ENCODE measurements at places on chromosomes 2 and 18. TPM values are rescaled to one million over a fixed set of nuclear protein-coding genes. Genes with fewer than 3 reads are reported as not detected.

GRCh38 chr18:71036783-71037182, 747.9 kb downstream of the SOCS6 start:
- DNase-seq = no peak

GRCh38 chr2:225602205-225602604, 202.7 kb downstream of the NYAP2 start:
- DNase-seq = no peak

The CCDC85A gene
- not detected for total RNA-seq

The ZC3H6 gene
- 6.6 TPM for total RNA-seq

DNA sequence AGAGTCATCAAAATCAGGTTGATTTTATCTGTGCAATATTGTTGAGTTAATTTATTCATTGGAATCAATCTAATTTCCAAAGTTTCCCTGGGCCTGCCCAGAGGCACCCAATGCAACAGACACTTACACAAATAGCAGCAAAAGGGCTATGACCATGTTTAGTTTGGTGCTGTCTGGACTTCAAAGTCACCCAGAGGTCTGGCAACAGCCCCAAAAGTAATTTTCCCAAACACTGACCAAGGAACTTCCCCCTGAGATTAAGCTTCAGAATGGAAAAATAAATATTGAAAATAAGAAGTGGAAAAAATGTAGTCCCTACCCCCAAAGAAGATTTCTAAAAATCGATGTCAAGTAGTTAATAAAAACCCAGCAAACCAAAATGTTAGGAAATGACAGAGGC, 70.9 kb upstream of the RNF152 start:
- DNase-seq = no peak

DNA sequence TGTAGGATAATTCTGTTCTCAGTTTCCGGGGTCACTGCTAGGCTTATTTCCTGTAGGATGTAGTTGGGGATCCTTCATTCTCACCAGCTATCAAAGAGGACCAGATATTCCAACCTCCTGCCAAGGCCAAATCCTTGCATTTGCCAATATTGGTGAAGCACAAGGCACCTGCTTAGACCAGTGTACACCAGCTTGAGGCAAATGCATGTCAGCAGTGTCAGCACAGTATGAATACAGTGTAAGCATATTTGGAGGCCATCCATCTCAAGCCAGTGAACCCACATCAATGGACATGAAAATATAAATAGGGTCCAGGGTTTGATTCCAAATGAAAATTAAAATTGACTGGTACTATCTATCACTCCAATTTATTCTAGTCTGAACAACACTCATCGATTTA, 88.0 kb upstream of the MAPRE2 start:
- DNase-seq = no peak

DNA sequence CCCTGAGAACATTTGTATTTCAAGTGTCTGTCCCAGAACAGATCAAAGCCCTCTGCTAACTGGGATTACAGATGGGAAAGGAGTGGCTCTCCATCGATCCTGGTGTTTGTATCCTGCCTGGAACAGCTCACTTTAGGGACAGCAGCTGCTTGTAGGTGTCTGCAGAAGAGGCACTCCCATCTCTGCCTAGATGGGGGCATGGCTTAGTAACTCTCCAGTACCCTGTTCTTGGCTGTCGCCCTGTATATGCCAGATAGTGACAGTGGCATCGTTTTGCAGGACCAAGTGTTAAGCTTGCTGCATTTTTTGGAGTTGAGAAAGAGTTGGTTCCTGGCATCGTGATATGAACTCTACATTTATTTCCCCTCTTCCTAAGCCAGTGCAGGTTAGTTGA, 189.9 kb downstream of the SH3RF3 start:
- DNase-seq = no peak

GRCh38 chr2:36965751-36966369, 476 bp downstream of the STRN start:
- DNase-seq = no peak

DNA sequence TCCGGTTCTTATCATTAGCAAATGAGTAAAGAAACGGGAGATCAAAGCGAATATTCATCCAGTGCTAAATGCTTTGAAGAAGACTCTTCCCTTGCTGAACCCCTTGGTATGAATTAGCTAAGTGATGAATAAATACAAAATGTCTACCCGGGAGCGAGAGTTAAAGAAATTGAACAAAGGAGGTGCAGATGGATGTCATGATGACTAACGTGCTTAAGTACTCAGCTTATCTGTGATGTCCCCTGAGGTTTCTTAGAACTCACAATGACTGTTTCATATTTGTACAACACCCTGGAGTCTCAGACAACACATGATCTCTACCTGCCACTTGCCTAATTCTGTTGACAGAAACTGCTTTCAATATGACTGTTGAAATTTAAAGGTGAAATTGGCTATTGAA, 148.5 kb downstream of the TMEM200C start:
- DNase-seq = no peak

The STK16 gene
- 26.7 TPM for total RNA-seq

The MALL gene
- total RNA-seq = 3.1 TPM

DNA sequence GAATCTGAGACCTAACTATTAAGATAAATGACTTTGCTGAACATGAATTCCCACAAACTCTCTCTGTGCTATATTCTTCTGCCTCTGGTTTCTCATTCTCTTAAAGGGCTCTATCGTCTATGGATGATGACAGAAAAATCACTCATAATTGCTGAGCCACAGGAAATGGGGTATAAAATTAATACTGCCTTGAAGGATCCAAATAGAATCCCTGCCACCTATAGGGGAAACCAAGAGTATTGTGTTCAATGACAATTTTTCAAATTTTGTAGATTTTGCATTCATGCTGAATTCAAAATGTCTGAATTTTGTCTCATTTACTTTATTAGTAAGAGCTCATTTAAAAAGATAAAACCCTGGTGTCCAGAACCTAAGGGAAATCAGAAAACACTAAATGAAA, 235.8 kb downstream of the RBM43 start:
- no peak for DNase-seq

DNA sequence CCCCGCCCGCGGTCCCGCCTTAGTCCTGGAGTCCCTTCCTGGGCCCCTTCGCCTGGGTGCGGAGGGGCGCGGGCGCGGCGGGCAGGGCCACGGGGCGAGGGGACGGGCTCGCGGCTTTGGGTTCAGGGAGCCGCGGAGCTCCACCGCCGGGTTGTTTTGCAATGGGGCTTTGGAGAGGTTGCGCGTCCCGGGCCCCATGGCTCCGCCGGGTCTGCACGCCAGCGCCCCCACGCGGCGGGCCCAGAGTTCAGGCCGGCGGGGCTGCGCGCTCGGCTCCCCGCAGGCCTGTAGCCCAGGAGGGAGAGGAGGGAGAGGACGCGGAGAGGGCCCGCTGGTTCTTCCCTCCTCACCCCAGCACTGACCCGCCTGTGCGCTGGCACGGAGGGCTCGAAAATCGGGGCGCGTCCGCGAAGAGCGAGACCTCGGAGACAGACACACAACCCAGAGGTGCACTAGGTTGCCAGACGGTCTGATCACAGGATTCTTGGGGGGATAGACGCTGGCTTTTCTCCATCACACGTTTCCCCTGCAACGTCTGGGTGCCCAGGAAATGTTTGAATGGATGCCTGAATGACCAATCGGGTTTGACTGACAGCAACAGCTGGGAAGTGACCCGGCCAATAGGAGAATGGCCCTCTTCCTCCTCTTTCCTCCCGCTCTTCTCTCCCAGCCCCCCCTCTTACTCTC, 4.9 kb upstream of the SIX2 start:
- DNase-seq = peak; percentile 20

The IL36A gene
- not detected for total RNA-seq

The SP5 gene
- total RNA-seq = not detected

The C2orf66 gene
- 0.26 TPM for total RNA-seq

The CCDC148 gene
- total RNA-seq = 1.0 TPM

Data from fibroblast of lung (primary cell).